ENCODE measurements at places on chromosomes 2 and 18. TPM values are rescaled to one million over a fixed set of nuclear protein-coding genes. Genes with fewer than 3 reads are reported as not detected.

- no peak for DNase-seq
These were observed 19.5 kb upstream of the CFAP36 start for GRCh38 chr2:55500025-55500424.

DNA sequence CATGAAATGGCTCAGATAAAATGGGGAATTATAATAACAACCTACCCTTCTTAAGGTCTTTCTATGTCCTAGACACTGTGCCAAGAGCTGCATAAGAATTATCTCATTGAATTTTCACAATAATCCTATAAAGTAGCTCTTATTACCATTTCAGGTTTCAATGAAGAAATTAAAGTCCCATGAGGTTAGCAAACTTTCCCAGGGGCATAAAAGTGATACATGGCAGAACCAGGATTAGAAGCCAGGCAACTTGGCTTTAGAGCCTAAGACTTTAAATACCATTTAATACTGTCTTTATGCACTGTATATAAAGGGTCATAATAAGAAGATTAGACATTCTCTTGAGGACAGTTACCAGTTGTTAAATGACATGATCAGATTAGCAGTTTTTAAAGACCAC lies 130.1 kb downstream of the GCA start:
- no peak for DNase-seq

- no peak for DNase-seq
These were observed 173.9 kb downstream of the DNAH6 start for GRCh38 chr2:84690225-84690624.

GRCh38 chr2:147231607-147232006 lies 613.2 kb upstream of the ACVR2A start:
- DNase-seq: no peak

DNA sequence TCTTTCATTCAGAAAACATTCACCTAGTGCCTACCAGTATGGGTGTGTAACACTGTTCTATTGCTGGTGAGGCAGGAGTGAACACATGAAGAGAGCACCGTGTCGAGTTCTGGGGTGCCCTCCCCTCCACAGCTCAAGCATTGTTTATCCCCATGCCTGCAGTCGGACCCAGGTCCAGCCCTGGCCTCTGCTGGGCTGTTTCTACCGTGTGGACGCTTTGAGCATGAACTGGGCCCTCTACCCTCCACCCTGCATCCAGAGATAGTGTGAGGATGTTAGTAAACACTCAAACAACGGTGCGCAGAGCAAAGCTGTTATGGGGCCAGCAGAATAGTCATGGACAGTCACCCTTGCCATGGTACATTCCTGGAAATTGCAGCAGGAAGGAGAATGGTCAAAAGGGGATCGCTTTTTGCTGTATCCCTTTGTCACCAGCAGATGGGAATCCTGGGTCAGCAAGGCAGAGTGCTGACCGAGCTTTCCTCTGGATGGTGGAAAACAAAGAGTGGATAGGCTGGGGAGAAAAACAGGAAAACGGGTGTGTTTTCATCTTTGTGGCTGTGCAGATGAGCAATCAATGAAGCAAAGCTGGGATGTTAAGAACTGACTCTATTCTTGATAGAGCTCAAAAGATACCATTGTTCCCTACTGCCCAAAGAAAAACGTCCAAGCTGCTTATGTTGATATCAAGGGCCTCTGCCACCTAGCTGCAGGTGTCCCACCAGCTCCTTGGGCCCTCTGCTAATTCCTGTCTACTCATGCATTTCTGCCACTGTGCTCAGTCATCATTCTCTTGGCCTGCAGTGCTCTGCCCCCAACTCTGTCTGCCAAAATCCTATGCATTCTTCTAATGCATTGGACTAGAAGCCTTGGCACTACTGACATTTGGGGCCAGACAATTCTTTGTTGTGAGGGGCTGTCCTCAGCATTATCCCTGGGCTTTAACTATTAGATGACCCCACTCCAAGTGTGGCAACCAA lies 38.7 kb downstream of the REEP1 start:
- DNase-seq: no peak

DNA sequence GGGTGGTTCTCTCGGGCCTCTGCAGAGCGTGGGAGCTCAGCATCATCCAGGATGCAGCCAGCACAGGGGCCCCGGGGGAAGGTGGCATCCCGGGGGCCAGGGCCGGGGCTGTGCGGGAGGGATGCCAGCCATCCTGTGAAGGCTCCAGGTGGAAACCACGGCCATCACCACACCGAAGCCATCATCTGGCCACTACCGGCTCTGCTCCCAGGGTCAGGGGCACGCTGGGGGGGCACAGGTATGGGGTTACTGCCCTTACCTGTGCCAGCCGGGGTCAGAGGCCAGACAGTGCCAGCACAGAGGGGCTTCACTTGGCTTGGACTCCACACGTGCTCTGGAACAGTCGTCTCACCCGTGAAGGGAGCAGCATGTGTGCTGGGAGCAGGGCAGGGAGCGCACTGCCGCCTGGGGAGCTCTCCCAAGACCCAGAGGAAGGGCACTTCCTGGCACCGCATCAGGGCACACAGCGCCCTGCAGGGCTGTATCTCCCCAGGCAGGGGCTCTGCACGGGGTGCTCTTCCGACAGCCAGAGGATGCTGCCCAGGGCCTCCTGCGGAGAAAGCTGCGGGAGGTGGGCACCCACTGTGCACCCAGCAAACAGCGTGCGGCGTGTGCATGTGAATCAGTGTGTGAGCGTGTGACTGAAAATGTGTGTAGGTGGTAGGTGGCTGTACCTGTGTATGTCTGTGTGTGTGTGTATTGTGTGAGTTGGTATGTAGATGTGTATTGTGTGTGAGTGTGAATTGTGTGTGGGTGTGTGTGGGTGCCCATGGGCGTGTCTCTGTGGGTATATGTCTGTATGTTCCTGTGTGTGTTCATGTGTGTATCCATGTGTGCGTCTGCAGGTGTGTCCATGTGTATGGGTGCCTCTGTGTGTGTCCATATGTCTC lies 75.0 kb downstream of the PTGR3 start:
- DNase-seq: peak; percentile 15

- DNase-seq: no peak
These were observed 823.2 kb upstream of the ID2 start for GRCh38 chr2:7858624-7859023.

GRCh38 chr2:55168221-55169154 lies 63.6 kb downstream of the CLHC1 start:
- DNase-seq: peak; percentile 68

DNA sequence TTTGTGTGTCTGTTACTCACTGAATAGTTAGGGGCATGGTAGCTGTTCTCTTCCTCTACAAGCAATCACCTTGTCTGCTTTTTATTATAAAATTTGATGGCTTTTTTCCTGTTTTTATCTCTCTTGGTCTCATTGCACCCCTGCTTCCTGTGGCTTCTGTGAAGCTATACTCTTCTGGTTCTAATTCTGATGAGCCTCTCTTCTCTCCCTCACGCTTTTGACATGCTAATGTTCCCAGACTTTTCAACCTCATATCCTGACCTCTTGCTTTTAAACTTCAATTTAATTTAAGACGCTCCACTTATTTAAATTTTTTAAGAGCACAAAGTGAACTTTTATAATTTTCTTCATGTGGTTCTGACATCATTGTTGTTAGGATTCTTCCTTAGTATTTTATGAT lies 361.4 kb downstream of the DLGAP1 start:
- no peak for DNase-seq

DNA sequence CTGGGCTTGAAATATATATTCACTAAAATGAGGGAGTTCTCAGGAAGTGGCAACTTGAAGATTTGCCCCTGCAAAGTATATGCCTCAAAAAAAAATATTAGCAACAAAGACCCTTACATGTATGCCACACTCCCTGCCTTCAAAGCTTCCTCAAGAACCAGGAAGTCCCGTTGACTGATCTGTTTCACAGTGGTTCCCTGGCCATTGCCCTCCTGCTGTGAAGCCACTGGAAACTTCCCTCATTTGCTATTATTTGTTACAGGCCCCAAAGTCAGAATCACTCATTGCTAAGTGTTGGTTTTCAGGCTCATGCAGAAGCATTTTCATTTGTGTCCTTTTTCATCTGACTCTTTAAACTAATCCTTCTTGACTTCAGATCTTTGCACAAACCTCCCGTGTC lies 421.5 kb downstream of the ZNF521 start:
- no peak for DNase-seq

GRCh38 chr2:104388296-104388695 lies 465.6 kb upstream of the POU3F3 start:
- DNase-seq: no peak

Gene LRP1B
- total RNA-seq: 0.10 TPM

Gene ERMN
- total RNA-seq: 0.11 TPM
